ENCODE measurements at places on chromosomes 3 and 15. TPM values are rescaled to one million over a fixed set of nuclear protein-coding genes. Genes with fewer than 3 reads are reported as not detected.

The ANKRD63 gene
- not detected for polyA plus RNA-seq

DNA sequence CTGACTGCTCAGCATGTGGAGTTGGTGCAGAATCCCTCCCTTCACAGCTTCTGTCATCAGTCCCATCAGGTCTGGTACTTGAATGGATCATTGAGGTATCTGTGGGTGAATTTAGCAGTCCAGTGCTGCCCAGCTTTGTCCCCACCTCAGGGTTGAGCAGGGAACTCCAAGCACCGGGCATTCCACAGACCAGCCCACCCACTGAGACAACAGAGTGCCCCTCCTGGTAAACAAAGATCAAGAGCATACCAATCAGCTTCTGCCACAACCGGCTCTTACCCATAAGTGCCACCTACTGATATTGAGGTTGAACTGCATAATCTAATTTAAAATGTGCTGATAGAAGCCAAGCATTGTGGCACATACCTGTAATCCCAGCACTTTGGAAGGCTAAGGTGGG is 57.1 kb upstream of the FXR1 start:
- no peak for DNase-seq

GRCh38 chr3:1726741-1727140 is 371.9 kb upstream of the CNTN4 start:
- DNase-seq, result no peak

DNA sequence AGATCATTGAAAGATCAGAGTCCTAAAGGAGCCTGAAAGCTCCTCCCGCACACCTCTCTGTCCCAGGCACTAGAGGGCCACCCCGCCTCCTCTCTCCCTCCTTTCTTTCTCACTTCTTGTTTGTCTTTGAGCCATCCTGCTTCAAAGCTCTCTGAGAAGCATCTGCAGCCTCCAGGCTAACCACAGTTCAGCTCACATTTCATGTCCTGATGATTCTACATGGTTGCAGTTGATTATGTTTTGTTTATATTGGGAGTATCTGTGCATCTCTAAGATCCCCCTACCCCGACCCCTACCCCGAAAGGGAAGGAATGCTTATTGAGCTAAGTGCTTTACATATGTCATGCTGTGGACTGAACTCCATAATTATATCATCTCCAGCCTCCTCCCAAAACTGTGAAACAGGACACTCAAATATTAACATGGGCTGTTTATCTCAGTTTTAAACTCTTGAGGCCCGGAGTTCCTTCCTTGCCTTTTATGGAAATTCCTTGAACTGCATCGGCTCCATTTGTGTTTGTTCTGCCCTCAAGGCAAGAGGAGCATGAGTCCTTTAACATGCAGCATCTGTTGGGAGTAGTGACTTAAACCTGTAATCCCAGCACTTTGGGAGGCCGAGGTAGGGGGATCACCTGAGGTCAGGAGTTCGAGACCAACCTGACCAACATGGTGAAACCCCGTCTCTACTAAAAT is 30.9 kb downstream of the MGLL start:
- no peak for DNase-seq

GRCh38 chr3:67640023-67640660 is 14.3 kb downstream of the SUCLG2 start:
- no peak for DNase-seq

GRCh38 chr15:32861174-32861573 is 143.4 kb downstream of the GREM1 start:
- DNase-seq, result no peak

Measured in heart left ventricle (tissue), 16 donors.